T-helper 1 cell (primary cell): ENCODE measurements at places on chromosomes 2 and 18.

DNA sequence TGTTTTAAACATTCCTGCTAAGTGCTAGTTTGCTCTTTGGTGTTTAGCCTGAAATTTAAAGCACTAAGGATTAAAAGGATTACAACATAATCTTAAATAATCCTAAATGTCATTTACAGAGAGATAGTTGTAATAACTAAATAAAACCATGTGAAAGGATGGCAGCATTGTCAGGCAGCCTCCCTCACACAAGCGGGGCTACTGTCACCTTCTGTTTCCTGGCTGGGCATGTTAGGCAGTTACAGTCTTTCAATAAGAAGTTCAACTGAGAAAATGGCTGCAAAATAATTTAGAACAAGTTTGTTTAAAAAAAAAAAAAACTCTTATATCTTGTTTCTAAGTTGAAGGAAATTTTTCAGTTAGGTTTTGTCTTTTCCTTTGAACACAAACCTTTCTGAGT lies 124.9 kb downstream of the ARHGAP15 start:
- DNase-seq = no peak

DNA sequence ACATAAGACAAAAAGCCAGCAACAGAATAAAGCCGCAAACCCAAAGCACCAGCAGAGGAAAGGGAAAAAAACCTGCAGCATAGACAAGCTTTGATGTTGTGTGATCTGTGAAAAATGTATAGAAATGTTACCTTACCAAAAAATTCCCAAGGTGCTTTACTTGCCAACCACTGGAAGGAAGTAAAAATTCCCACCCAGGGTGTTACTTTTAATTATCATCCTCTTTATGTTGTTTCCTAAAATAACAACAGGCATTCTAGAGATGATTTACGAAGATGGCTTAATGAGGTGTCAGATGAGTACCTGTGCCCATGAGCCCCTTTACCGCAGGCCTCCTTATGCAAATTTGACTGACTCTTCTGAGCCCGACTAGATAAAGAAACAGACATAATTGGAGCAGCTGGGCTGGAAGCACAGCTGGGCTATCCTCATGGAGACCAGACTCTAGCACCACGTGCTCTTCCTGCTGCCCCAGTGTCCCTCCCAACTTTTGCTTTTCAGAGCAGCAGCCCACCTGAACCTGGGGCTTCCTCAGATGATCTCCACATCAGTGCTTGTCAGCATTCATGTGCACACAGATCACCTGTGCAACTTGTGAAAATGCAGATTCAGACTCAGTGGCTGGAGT lies 41.5 kb downstream of the SRSF7 start:
- peak; percentile 54 for DNase-seq

DNA sequence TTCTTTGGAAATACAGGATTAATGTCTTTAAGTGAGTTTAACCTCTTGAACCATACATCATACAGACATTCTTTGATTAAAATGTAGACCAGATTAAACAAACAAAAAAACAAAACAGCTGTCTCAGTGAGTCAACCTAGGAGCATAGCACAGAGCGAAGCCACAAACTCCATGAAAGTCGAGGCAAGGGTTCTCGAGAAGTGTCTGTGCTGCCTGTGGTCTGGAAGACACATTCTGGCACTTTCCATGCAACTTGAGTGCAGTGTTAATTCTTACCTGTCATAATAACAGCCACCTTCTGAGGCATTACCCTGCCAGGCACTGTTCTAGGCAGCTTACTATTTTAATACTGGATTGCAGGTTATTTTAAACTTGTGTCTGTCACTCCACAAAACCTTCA lies 435.5 kb upstream of the MMADHC start:
- no peak for DNase-seq

GRCh38 chr2:222499226-222499625 lies 74.9 kb downstream of the SGPP2 start:
- no peak for DNase-seq

- DNase-seq = no peak
These were observed 355.2 kb upstream of the UBE2E3 start for GRCh38 chr2:180625006-180625844.

DNA sequence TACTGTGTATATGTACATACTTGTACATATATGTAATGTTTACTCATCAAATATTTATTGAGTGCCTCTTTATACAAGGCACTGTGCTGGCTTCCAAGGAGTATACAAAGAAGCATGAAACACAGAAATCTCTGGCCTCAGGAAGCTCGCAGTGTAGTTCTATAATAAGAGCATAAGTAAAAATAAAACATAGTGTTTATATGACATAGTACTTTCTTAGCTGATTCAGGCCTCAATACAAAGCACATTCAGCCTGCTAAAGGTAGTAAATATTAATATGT lies 13.9 kb downstream of the STAMBP start:
- no peak for DNase-seq
